ENCODE measurements at places on chromosomes 4 and X.

- no peak for DNase-seq
Observed at GRCh38 chrX:11480626-11481025, 185.1 kb downstream of the ARHGAP6 start.

DNA sequence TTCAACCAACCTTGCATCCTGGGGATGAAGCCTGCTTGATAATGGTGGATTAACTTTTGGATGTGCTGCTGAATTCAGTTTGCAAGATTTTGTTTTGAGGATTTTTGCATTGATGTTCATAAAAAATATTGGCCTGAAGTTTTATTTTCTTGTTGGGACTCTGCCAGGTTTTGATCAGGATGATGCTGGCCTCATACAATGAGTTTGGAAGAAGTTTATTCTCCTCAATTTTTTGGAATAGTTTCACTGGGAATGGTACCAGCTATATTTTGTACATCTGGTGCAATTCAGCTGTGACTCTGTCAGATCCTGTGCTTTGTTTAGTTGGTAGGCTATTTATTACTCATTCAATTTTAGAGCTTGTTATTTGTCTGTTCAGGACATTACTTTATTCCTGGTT is 340.3 kb upstream of the TRAM1L1 start:
- no peak for DNase-seq

DNA sequence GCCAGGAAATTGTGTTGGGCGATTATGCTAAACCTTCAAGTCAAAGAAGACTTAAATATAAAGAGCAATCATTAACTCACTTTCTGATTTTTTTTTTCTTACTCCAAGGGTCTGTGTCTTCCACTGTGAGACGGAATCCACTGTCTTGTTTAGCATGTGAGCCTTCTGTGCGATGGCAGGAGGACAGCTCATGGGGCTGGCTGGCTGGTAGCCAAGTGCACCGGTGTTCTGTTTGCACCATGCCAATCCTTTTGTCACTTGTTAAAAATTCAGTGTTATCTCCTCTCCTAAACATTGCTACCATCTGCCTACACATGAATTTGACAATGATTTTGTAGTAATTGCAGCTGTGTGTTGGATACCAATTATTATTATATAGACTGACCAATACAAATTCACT is 1056.3 kb upstream of the IGFBP7 start:
- no peak for DNase-seq

DNA sequence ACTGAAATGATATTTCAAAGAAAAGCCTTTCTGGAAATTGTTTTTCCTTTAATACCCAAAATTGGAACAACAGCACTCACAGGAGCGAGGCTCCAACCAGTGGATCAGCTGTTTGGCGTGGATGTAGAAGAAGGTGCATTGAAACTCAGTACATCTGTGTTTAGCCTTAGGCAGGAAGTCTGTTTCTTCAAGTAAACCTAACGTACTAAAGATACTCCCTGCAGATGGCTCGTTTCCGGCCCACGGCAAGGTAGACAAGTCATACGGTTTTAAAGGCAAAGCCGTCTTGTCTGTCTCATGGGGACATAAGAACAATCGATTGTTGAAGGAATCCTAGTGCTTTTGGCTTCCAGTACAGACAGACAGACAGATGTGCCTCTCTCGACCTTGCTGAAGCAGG is 50.0 kb upstream of the CLCN4 start:
- DNase-seq = no peak

- no peak for DNase-seq
Observed at GRCh38 chr4:141713771-141714445, 77.5 kb downstream of the IL15 start.

- no peak for DNase-seq
Observed at GRCh38 chr4:70533791-70534190, 15.4 kb downstream of the AMTN start.

DNA sequence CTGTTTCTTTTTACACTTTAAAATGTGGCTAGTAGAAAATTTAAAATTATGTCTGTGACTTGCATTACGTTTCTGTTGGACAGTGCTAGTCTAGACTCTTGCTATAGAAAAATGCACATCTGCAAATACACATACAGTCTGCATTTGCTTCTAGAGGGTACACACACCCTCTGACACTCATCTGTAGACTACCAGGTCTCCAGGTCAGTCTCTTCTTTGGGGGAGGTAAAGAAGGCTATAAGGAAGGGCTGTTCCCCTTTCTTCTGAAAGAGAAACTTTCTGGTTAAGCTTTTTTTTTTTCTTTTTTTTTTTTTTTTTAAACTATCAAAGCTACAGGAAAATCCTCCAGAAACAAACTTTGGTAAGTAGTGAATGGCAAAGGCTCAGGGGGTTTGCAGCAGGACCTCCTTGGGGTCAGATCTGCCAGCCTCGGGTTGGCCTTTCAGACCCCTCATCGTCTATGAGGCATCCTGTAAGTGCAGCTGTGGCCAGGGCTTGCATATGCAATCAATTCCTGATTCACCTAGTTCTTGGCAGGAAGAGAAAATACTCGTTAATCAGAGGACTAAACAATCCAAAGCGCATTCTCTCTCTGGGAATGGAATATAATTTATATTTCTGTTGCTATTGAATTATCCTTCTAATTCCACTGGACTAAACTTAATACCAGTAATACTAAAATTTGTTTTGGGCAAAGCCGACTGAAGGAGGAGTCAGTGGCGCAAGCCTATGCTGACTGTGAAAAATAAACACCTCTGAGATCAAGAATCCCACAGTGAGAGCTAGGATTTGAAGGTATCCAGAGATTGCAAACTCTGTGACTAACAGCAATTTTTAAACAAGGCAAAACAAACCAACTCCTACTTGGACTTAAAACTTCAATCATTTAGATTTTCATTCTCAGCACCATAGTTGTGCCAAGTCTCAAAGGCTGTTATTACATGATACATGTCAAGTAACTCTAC is 109.3 kb upstream of the TBC1D9 start:
- DNase-seq = no peak

GRCh38 chr4:78019414-78019813 is 37.7 kb upstream of the FRAS1 start:
- no peak for DNase-seq

- DNase-seq = no peak
Observed at GRCh38 chrX:146054311-146054710, 236.7 kb downstream of the SLITRK2 start.

DNA sequence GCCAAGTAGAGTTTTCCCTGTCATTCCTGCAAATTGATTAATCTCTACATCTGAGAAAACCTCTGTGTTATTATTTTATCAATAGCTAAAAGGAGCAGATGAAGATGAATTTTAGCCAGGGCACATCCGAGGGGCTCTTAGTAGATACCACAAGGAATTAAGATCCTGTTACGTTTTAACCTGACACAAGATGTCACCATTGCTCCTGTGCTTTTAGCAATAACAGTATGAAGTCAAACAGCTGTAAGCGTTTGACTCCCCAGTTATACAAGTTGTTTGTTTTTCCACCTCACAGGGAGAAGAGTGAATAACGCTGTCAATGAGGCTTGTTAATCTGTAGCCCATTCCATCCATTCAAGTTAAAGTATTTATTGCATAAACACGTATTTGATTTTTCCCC is 76.0 kb upstream of the AP1S2 start:
- DNase-seq = no peak

- no peak for DNase-seq
Observed at GRCh38 chr4:172892300-172892699, 276.3 kb upstream of the GALNT7 start.

- no peak for DNase-seq
Observed at GRCh38 chrX:149984411-149984810, 46.1 kb upstream of the EOLA2 start.

DNA sequence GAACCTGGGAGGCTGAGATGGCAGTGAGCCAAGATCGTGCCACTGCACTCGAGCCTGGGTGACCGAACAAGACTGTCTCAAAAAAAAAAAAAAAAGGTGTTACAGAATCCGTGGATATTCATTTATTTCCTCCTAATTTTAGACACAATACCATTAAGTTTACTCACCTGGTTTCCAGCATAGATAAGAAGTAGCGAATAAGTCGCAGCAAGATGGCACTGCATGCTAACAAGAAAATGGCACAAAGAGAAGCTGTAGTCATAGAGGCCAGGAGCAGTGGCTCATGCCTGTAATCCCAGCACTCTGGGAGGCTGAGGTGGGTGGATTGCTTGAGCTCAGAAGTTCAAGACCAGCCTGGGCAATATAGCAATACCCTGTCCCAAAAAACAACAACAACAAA is 17.0 kb upstream of the MOB1B start:
- no peak for DNase-seq

DNA sequence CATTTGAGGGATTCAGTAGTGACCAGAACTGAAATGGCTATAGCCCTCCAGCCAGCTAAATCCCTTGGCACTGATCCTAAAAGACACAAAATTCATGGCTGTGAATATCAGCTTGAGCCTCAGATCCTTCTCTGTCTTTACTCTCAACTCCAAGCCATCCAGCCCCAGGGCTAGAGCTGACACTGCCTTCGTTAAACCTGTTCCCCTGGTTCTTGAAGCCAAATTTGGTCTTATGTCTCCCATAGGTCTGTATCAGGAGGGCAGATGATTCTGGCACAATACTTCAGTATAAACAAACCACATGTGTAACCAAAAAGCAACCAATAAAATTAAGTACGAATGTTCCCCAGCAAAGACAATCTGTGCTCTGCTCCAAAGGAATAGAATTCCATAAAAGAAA is 78.0 kb downstream of the ANOS1 start:
- no peak for DNase-seq

DNA sequence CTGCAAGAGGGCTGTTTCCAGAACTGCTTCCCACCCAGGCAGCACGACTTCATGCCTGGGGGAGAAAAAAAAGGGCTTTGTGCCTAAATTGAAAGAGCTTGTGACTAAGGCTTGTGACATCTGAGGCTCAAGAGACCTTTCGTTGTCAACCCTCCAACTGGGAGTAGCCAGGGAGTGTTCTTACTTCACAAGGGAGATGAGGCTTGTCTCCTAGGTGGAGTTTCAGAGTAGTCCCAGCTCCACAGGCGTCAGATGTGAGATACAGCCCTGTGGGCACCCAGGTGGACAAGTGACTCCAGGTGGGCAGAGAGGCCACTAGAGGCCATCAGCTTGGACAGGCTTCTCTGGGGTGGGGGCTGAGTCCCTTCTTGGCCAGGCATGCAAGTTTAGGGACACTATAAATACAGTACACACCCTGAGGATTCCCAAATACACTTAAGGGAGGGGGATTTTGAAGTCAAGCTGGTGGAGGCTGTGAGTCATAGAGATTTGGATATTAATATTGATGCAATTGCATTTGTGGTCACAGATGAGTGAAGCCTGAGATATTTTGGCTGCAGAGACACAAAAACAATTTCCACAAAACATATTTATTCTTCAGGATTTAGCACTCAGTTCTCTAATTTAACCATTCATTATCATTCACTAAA is 40.1 kb upstream of the SETD7 start:
- no peak for DNase-seq

GRCh38 chr4:169571435-169571834 is 40.9 kb downstream of the NEK1 start:
- DNase-seq = no peak

- DNase-seq = no peak
Observed at GRCh38 chr4:1195109-1195671, 22.8 kb upstream of the SPON2 start.

DNA sequence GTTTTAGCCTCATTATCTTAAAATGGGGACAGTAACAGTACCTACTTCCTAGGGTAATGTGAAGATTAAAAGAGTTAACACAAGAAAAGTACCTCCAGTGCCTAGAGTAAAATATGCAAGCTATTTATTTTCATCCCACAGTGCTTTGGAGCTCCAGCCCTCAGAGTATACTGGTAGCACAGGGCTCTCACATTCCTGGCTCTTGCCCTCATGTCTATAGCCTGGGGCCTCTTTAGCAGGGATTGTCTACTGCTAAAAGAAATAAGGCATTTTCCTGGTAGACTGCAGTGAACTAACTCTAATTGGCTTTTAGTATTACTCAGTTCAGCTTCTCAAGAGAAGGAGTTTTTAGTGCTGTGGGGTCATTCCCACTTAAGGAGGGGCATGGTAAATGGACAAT is 60.8 kb downstream of the RRAGB start:
- DNase-seq = no peak

DNA sequence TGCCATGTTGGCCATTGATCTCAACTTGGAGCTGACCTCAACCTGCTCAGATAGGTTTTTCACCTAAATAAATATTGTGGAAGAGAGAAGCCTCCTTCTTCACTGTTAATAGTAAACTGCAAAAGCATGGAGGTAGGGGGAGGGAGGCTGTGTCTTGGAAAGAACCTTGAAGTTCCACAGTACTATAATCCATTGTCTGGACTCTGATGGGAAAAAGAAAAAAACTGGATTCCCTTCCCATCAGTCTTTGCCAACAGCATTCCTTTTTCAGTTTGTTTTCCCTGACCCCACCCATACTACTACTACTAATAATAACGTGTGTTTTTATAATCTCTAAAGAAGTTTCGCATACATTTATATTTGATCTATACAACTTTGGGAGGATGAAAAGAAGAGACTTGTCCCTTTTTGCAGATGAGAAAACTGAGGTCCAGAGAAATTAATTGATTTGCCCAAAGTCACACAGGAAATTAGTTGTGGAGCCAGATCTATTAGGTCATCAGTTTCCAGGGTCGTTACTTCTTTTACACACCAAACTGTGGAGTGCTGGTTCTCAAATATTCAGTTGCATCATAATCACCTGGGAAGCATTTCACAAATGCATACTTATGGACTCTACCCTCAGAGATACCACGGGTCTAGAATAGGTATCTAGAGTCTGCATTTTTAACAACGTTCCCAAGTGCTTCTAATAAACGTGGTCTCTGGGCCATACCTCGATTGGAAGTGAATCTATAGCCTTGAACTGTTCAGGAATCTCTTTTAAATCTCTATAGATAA is 59.1 kb downstream of the LUZP4 start:
- DNase-seq = no peak

DNA sequence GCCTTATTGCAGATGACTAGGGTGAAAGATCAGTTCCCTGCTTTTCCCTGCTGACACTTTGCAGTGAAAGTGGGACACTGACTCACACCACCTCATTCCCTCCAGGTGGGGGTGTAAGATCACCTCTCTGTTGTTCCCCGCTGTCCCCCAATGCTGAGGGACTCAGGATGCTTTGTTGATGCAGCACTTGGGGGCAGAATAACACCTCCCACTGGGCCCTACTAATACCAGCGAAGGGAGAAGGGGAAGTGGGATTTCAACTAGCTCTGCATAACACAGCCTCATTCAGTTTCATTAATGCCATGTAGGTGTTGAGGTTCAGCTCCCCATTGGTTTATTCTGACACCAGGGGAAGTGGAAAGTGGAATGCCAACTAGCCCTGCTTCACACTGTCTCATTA is 43.6 kb upstream of the IL1RAPL2 start:
- DNase-seq = no peak

- no peak for DNase-seq
Observed at GRCh38 chr4:187258651-187259401, 535.2 kb upstream of the FAT1 start.

GRCh38 chr4:24369507-24370029 is 214.8 kb downstream of the DHX15 start:
- no peak for DNase-seq

GRCh38 chrX:130725519-130725918 is 177.5 kb downstream of the ENOX2 start:
- no peak for DNase-seq

GRCh38 chr4:120009731-120010130 is 56.9 kb downstream of the MAD2L1 start:
- DNase-seq = no peak

- DNase-seq = no peak
Observed at GRCh38 chr4:16171831-16172230, 54.4 kb downstream of the TAPT1 start.
